PC-3 (cell line): ENCODE measurements at places on chromosomes 6 and 20. TPM values are rescaled to one million over a fixed set of nuclear protein-coding genes. Genes with fewer than 3 reads are reported as not detected.

- DNase-seq: peak; percentile 96
Observed at GRCh38 chr20:45061244-45061643, 39.7 kb downstream of the KCNS1 start.

DNA sequence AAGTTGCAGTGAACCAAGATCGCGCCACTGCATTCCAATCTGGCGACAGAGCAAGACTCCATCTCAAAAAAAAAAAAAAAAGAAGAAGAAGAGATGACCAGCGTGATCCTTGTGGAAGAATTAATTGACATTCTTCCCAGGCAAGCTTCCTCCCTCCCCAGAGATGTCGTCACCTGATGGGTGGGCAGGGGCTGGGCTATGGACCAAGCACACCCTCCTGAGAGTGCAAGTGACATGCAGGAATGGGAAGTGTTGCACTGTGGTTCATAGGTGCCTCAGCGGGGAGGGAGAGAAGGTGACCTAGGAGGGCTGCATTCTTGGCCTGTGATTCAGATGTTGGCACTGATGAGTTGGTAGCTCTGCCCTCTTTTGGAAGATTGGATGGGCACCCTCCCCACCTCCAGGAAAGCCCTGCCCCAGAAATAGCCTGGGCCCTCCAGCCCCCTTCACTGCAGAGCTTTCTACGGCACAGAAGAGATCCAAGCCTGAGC, 37.8 kb downstream of the TAF8 start:
- DNase-seq: peak; percentile 90

The GPX5 gene
- not detected in 2 replicates for total RNA-seq

The FAM217A gene
- total RNA-seq: not detected in 2 replicates

- peak; percentile 70 for DNase-seq
Observed at GRCh38 chr20:45322952-45323383, 14.9 kb upstream of the MATN4 start.

- DNase-seq: peak; percentile 76
Observed at GRCh38 chr6:27592481-27593199, 119.7 kb upstream of the ZNF184 start.

GRCh38 chr6:87617405-87617804, 27.5 kb downstream of the ORC3 start:
- no peak for DNase-seq

The CCDC170 gene
- not detected in 2 replicates for total RNA-seq

DNA sequence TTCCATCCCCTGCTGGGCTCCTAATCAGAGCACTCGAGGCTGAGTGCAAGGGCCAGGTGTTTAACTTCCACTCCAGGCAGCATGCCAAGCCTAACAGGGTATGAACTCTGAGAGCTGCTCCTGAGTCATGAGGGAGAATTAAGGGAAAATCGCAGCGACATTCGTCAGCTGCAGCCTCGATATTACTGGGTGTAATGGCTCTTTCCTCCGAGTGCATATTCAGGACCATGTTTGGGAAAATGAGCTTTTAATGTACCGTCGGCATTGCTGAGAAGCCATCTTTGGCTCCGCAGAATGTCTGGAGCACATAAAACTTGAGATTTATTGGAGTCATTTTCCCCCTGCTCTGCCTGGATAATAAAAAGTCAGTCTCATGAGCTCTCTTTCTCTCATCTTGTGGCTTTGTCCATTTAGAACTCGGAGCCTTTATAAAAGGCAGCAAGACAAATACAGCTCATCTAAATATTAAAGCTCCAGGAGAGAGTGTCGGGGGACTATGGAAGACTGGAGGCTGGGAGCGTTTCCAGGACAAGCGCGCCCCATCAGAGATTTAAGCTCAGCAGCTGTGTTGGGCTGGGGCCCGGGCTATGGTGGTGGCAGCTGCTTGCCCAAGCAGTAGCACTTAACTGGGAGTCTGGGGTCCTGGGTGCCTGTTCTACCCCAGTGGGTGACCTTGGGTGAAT, 103.7 kb downstream of the TOX2 start:
- DNase-seq: peak; percentile 97
